Stimulated activated CD4-positive, alpha-beta T cell treated with anti-CD3 and anti-CD28 coated beads, Interleukin-1b, Interleukin-23, amount 100 ng/mL, for 1 hour (primary cell): ENCODE measurements at places on chromosomes 4 and X.

GRCh38 chr4:94588896-94589693 lies 137.4 kb downstream of the PDLIM5 start:
- DNase-seq = no peak

- no peak for DNase-seq
Measured at GRCh38 chrX:118156254-118156952, 39.8 kb upstream of the KLHL13 start.

GRCh38 chrX:71301195-71301924 lies at the start of gene ITGB1BP2:
ITGB1BP2 (plus strand) TSS chrX:71301750; CDS start chrX:71301807, 57 bp downstream.
- DNase-seq = no peak

DNA sequence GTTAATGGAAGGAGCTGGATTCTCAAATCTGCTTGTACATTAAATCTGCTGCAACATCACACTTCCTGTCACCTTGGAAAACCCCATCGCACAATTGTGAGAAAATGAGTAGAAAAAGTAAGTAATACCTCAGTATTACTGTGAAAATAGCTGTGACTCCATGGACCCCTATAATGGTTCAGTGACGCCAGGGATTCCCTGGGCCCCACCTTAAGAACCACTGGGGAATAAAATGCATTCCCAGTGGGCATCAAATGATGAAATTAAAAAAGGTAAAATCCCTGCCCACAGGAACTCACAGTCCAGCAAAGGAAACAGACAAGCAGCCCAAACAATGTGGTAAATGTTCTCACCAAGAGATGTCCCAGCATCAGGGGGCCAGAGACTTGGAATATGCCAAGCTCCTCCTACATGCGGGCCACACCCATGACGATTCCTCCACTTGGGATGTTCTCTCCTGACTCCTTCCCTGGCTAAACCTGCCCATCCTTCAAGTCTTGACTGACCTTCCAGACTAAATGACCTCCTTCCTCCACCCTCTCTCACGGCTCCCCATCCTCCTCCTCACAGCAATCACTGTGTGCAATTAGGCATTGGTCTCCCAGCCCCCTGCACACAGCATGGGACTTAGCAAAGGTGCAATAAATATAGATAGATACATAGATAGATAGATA lies 2.6 kb downstream of the EVC2 start:
- no peak for DNase-seq

- DNase-seq = no peak
Measured at GRCh38 chr4:38314663-38315062, 349.3 kb upstream of the KLF3 start.

GRCh38 chr4:55386073-55386472 lies 9.7 kb upstream of the TMEM165 start:
- DNase-seq = no peak

DNA sequence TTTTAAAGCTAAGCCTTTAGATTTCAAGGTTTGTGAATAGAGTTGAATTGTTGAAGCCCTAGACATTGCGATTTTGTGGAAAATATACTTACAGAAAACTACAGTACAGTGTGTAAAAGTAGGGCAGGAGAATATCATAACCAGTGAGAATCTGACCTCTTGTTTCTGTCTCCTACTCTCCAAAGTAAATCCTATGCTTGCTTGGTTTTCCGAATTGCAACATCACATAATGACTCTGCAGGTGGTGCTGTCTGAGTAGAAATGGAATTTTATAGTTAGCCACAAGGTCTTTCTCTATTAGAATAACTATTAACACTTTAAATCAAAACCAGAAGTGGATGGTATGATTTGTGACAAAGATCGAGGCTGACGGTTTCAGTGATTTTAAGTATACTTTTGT lies 505.6 kb downstream of the RAPGEF2 start:
- DNase-seq = no peak

- no peak for DNase-seq
Measured at GRCh38 chr4:123941306-123941705, 544.7 kb downstream of the SPRY1 start.

DNA sequence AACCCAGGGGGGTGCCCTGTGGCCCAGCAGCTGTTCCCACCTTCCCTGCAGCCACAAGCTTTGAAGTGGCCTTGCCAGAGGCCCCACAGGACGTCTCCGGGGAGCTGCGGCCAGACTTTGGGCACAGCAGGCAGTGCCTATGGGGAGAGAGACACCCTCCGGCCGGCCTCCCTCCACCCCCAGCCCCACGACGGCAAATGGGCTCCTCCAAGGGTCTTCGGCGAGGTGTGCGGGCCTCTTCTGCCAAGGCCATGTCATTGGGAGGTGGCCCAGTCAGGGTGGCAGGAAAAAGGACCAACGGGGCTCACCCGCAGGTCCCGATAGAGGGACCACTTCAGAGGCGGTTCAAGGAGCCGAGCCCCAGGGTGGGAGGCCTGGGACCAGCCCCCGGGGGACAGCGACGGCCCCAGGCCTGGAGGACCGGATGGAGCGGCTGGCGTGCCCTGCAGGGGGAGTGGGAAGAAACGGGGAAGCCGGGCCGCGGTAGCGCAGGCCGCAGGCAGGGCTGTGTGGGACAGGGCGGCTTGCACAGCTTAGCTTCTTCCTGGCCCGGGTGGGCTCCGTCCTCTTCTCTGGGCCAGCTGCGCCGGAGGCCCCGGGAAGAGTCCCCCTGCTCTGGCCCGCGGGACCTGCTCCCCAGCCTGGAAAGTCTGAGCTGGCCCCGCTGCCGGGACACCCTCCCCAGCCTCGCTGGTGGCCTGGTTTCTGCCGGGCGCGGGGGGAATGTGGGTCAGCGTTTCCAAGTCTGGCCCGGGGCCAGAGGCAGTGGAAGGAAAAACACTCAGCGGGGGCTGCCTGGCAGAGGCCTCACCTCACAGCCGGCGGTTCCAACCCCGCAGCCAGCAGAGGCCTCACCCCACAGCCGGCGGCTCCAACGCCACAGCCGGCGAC lies 21.9 kb upstream of the SPON2 start:
- DNase-seq = no peak

GRCh38 chrX:13750204-13750603 lies 15.7 kb downstream of the OFD1 start:
- DNase-seq = no peak

DNA sequence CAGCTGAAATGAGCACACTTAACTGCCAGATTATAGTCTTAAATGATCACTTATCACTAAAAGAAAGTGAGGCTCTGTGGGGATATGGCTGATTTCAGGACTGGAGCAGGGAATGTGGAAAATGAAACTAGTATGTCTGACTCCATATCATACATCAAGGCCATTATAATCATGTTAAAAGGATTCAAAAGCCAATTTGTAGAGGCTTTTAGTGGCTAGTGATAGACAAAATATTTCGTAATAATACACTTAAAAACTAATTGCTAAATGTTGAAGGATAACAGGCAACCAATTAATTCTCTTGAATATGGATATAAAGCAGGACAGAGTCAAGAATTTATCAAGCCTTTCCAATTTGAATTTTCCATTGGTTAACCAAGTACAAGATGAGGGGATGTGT lies 358.1 kb upstream of the NDST3 start:
- DNase-seq = no peak

GRCh38 chr4:151358266-151358665 lies 32.9 kb upstream of the SH3D19 start:
- no peak for DNase-seq

- no peak for DNase-seq
Measured at GRCh38 chr4:11900359-11900758, 471.7 kb upstream of the HS3ST1 start.

- DNase-seq = no peak
Measured at GRCh38 chrX:139759637-139760036, 51.7 kb upstream of the MCF2 start.

DNA sequence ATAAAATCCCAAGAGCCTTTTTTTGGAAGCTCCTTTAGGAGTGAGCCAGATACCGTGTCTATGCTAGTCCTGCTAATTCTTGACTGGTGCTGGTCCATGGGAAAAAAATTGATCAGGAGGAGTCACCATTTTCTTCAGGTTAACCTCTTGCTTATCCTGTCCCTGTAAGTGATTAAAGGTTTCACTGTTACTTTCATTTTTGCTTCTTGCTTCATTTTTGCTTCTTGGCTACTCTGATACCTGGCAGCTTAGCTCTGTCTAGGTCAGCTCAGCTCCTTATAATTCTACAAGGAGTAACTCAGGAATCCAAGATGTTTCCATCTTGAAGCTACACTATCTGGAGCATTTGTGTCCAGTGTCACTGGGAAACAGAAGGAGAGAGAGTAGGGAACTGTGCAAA lies 45.7 kb downstream of the AFM start:
- no peak for DNase-seq

GRCh38 chr4:88352062-88352740 lies 26.5 kb upstream of the HERC6 start:
- DNase-seq = no peak

GRCh38 chr4:40200875-40201801 lies 4.3 kb downstream of the RHOH start:
- no peak for DNase-seq

- no peak for DNase-seq
Measured at GRCh38 chrX:97639526-97639925, 755.8 kb downstream of the RPA4 start.

GRCh38 chrX:7787714-7788113 lies 55.3 kb upstream of the VCX start:
- DNase-seq = no peak

GRCh38 chrX:15564981-15565579 lies 35.7 kb downstream of the ACE2 start:
- DNase-seq = no peak

DNA sequence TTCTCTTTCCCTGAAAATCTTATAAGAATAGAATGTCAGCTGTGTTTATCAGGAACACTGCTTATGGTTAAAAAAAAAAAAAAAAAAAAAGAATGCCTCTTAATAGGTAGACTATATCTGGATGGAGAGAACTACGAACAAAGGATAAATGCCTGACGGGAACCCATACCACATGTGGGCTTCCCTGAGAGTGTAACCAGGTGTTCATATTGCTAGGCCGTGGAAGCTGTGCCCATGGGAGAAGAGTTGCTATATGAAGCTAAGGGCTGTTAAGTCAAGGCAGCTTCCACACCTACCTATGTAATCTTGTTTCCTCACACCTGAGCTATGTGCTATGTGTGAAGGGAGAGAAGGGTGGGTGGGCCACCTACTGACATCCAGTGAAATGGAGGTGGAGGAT lies 27.3 kb downstream of the TMEM184C start:
- DNase-seq = no peak

DNA sequence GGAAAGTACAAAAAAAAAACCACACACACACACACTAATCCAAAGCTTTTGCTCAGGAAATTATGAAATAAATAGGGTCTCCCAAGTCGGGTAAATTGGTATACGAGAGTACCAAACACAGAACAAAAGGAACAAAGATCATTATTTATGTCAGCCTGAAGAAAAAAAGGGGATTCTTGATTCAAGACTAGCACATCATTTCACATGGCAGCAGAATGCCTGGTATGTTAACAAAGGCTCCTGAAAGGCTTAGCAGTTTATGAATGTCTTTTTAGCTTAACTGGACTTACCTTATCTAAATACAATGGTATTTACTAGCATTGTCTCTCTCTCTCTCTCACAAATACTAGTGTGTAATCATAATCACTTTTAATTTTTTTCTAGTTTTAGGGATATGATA lies 11.3 kb downstream of the RAP2C start:
- no peak for DNase-seq

DNA sequence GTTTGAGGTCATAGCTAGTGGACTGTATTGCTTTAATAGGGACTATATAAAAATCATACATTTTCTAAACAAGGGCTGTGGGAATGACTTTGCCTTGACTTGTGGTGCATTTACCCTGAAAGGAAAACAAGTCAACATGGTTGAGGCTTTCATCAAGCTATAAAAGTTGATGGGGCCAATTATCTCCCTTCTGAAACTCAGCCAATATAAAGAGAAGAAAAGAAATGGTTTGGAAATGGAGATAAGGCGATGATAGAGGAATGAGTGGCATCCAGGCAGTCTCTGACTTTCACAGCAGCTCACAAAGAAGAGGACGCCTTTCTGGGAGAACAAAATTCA lies 118.7 kb downstream of the SMARCA1 start:
- DNase-seq = no peak

- no peak for DNase-seq
Measured at GRCh38 chr4:67909905-67910584, 26.2 kb upstream of the TMPRSS11D start.

DNA sequence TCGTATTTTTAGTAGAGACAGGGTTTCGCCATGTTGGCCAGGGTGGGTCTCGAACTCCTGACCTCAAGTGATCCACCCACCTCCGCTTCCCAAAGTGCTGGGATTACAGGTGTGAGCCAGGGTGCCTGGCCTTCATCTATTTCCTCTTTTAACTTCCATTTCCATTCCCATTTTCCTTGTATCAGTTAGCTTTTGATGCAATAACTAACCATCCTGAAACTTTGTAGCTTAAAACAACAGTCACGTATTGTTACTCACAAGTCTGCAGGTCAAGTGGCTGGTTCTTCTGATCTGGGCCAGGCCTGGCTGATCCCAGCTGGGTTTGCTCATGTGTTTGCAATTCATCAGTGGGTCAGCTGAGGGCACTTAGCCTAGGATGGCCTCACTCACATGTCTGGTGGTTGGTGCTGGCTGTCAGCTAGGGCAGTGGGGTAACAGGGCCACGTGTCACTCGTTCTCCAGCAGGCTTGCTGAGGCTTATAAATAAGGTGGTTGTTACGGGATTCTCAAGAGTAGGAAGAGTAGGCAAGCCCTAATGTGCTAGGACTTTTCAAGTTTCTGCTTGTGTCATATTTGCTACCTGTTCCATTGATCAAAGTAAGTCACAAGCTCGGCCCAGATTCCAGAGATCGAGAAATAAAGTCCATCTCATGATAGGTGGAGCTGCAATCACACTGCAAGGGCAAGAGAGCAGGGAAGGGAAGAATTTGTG lies 88.2 kb downstream of the SOWAHB start:
- DNase-seq = no peak

DNA sequence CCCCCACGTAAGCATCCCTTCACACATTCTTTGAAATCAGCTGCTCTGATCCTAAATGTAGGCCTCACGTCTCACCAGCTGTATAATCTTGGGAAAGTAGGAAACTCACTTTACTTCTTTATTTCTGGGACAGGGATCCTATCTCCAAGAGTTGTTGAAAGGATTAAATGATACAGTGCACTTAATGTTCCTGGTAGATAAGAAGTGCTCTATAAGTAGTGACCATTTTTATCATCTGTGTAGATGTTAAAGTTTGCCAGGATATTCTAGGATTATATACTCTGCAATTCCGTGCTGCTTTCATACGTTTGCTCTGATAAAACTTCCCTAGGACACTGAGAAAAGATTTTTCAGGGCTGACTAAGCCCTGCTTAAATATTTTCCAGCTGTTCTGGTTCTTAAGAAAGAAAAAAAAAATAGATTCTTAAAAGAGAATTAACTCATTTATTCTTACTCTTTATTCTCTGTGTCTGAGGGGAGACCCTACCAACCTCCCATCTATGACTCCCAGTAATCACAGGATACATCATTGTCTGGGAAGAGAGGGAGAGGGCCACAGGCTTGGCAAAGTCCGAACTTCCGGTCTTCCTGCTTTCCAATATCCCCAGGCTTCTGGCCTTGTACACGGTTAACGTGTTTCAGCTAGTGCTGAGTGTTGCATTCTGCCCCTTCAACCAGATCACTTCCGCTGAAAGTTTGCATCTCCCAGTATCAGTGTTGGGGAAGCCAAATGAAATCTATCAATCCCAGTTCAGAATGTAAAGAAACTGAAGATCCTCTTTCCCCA lies 269.2 kb downstream of the TRIML1 start:
- DNase-seq = no peak

GRCh38 chrX:65677954-65678469 lies 10.6 kb downstream of the MSN start:
- no peak for DNase-seq
